Stimulated activated naive CD8-positive, alpha-beta T cell treated with anti-CD3 and anti-CD28 coated beads, Interleukin-15, amount 100 ng/mL, for 72 hours (primary cell): ENCODE measurements at places on chromosomes 16 and 17.
A peak's percentile ranks its signal among the peaks of the same experiment; 100 is the strongest.

DNA sequence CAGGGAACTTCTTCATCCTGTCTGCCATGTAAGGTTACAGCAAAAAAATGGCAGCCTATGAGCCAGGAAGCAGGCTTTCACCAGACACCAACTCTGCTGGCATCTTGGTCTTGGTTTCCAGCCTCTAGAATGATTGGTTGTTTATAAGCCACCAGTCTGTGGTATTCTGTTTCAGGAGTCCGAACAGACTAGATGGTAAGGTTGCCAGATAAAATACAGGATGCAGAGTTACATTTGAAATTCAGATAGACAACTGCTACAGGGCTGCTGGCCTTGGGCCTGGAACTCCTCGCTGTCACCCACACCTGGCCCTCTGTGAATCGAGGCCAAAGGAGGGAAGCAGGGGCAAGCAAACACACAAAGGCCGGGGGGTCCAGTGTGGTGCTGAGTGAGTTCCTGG is 478.8 kb upstream of the CCL2 start:
- DNase-seq: no peak

- DNase-seq: no peak
Measured at GRCh38 chr17:4553669-4554068, 1.5 kb downstream of the MYBBP1A start.

GRCh38 chr17:7444682-7445618 is at the start of gene CHRNB1:
TSS of gene CHRNB1 (plus strand) at chr17:7445061. CDS start at chr17:7445128, 67 bp downstream.
- DNase-seq: peak; percentile 28

DNA sequence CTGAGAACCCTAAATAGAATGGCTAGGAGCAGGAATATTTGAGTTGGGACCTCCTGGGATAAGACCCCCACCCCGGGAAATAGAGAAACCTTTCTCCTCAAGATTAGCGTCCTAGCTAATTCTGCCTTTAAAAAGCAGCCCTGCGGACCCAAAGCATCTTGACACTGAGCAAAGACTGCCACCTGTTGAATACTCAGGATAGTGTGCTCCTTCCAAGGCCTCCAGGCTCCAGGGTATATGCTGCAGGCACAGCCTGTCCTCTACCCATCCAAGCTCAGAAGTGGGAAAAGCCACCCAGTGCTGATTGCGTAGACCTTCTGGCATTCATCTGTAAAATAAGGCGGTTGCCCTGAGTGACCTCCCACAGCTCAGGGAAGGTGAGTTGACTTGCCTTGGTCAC is 456.2 kb upstream of the DYNLRB2 start:
- DNase-seq: peak; percentile 9

- DNase-seq: no peak
Measured at GRCh38 chr16:16019488-16019887, 70.1 kb downstream of the ABCC1 start.
